Astrocyte of the spinal cord (primary cell): ENCODE measurements at places on chromosomes 13 and 19.

DNA sequence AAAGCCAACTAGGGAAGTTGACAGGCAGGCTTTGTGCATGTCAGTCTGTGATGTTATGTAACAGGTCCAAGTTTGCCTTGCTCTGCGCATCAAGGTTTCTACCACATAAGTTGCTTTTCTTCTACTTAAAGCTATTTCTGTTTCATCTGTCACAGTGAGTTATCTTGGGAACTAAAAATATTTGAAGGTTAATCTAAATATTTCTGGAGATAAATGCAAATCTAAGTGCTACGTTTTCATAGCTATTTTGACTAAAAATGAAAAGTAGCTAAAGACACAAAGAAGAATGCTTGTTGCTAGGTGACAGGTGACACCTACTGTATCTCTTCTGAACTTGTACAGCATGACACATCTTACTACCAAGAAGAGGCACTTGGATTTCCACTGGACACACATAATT is 135.6 kb downstream of the KLF12 start:
- no peak for DNase-seq

GRCh38 chr19:30512176-30513081 is 140.2 kb downstream of the ZNF536 start:
- no peak for DNase-seq

DNA sequence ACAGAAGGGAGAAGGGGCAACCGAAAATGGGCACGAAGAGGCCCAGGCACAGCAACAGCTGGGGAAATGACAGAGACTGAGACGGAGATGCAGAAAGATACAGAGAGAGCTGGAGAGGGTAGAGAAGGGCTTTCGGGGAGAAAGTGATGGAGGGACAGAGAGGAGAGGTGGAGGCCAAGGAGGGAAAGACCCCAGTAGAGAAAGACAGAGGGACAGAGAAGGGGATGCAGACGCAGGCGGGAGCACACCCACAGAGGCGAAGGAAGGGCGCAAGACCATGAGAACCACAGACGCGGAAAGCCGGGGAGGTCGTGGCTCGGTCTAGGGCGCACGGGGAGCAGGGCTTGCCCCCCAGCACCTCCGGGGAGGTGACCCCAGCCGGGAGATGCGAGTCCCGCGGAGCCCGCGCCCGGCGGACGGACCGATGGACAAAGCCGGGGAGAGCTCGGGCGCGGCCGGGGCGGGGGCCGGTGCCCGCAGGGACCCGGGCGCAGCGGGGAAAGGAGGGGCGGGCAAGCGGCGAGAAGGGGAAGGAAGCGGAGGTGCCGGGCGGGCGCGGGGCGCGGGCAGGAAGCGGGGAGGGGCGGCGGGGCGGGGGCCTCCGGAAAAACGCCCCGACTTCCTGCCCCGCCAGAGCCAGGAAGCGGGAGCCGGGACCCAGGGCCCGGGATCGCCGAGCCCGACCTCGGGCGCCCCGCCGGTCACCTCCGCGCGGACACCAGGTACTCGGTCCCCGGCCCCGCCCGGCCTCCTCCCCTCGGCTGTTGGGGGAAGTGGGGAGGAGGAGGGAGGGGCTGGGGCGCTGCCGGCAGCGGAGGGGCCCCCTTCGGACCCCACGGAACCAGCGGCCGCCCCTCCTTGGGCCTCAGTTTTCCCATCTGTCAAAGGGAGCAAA is at the start of gene ARHGEF1:
Gene ARHGEF1 (plus strand): TSS at position 617 of the 895 bp plus-strand sequence. CDS start 4,899 bp downstream, outside the sequence.
- DNase-seq, result no peak

DNA sequence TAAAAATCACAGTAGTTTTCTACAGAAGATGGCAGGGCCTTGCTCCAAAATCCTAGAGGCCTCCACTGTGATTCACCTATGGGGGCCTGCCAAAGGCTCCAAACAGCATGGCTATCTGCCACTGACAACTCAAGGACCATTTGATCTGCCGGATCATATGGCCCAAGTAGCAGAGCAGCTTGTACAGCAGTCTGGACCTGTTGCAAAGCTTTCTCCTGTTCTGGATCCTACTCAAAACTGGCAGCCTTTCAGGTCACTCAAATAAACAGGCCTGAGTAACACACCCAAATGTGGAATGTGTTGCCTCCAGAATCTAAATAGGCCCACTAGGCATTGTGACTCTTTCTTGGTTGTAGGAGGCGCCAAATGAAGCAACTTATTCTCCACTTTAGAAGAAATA is 1049.3 kb downstream of the PCDH9 start:
- DNase-seq, result no peak

DNA sequence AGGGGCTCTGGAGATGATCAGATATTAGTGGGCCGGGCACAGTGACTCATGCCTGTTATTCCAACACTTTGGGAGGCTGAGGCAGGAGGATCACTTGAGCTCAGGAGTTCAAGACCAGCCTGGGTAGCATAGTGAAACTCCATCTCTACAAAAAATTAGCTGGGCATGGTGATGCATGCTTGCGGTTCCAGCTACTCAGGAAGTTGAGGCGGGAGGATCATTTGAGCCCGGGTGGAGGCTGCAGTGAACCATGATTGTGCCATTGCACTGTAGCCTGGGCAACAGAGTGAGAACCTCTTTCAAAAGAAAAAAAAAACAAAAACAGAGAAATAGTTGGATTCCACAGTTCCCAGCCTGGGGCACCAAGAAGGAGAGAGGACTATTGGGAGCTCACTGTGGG is 17.9 kb upstream of the SHFL start:
- DNase-seq, result no peak

DNA sequence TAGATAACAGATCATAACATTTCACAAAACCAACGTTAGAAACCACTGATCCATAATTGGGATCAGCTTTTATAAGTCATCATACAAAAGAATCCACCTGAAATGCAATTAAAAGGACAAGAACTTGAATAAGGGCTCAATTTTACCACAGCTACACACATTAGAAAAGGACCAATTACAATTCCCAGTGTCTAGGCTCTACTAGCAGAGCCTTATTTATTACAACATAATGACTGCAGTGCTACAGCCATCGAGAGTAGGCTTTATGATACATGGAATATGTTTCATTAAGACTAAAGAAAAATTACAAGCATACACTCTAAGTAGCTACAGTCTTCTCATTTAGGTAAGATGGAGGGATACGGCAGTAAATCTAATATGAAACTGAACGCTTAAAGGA is 2.9 kb downstream of the RBM26 start:
- no peak for DNase-seq

DNA sequence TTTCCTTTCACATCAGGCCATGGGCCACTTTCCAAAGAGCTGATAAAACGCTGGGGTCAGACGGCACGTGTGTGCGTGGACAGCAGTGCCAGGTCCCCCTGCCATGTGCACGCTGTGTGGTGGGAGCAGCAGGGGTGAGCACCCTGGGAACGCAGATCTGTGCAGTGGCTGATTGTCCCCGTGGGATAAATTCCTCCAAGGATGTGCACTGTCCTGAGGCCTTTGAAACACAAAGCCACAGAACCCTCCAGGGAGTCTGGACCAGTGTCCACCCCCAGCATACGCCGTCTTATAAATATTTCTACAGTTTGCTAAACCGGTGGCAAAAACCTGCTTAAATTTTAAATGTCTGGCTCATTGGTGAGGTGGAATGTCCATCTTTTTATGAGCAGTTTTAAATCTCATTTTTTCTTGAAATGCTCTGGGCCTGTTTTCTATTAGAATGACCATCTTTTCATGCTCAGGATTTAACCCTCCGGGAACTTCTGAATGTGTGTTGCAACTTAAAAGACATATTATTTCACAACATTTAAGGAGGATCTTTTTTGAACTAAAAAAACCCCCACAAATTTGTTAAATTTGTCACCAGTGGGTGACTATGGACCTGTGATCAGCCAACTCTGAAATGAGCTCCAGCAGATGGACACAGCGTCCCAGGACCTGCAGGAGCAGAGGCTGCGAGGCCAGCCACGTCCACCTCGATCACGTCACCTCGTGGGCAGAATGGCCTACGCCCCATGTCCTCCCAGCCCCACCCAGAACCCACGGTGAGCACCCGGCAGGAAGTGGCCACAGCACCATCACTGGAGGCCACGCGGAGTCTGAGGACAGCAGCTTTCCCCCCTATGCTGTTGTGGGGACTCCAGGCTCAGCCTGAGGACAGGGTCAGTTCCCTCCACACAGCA is 68.6 kb downstream of the RASA3 start:
- DNase-seq, result peak; percentile 71
